ENCODE measurements at places on chromosomes 7 and 10.

GRCh38 chr10:87092376-87092860, 2.2 kb downstream of the GLUD1 start:
- DNase-seq = no peak

DNA sequence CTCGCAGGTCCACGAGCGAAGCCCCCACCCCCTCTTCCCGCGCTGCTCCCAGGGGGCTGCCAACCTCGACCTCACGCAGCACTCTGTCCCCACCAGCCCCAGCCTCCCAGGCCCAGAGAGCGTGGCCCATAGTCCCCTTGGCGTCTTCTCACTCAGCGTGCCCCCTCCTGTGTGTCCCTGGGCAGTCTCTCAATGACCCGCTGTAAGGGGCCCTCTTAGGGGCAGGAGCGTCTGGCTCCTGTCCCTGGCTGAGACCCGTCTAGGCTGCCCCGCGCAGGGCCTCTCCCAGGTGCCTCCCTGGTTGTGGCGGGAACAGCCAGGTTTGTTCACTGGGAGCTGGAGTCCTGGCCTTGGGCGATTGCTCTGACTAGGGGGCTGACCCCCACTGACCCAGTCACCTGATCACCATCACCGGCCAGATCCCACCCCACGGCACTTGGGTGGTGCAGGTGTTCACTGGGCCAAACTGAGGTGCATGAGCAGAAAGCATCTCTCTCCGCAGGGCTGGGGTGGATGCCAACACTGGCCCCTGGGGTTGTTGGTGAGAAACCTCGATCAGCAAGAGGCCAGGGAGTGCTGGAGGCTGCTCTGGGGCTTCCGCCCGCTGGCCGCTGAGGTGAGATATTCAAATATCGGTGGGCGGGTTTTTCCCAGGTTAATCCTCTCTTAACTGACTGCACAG, 12.6 kb upstream of the WDFY4 start:
- no peak for DNase-seq

- no peak for DNase-seq
These were observed 11.5 kb upstream of the STN1 start for GRCh38 chr10:103929381-103929921.

DNA sequence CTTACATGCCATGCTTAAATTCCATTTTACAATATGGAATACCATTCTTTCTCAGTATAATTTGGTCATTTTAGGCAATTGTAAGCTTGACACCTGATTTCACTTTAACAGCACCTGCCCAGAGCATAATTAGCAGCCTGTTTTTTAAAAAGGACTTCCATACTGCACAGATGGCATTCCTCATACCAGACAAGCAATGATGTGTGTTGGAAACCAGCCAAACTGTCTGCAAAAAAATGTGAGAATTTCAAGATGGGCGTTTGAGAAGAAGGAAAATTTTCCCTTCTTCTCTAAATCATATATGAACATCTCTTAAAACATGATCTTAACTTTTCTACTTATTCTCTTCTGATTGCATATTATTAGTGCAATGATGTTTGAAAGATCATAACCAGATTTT, 40.4 kb upstream of the AGMO start:
- DNase-seq = no peak

DNA sequence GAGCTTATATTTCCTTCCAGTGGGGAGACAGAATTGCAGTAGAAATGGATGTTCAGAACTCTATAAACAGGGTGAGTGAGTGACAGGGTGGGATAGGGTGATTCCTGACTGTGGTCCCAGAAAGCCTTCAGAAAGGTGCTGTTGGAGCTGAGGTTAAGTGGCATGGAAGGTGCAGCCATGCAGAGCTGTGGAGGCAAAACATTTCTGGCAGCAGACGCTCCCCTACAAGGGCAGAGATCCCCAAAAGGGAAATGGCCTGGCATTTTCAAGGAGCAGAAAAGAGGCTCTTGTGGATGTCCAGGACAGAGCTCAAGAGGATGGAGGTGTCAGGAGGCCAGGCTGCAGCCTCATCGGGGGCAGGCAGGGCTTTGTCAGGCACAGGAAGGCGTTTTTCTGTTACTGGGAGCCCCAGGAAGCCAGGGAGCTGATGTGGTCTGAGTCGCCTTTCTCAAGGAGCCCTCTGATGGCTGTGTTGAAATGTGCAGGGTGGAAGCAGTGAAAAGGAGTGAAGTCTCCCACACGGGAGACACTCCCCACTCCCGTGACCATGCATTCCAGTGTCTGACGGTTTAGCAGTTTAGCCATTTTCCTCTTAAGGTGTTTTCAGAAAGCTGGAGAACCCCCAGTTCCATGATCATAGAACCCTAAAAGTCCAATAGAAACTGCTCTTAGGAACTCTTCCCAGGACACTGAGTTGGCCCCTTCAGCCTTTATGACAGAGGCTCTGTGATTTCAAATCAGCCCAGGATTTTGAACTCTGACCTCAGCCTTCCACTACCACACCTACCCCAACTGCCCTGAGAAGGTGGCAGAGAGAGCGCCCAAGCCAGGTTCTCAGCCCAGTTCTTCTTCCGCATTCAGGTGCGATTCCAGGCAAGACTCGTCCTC, 96.2 kb downstream of the C10orf105 start:
- no peak for DNase-seq

GRCh38 chr7:18125476-18125875, 97.8 kb upstream of the PRPS1L1 start:
- no peak for DNase-seq

GRCh38 chr10:88110822-88111221, 247.4 kb downstream of the PTEN start:
- no peak for DNase-seq

- no peak for DNase-seq
These were observed 77.3 kb upstream of the AKR1E2 start for GRCh38 chr10:4748491-4749270.

DNA sequence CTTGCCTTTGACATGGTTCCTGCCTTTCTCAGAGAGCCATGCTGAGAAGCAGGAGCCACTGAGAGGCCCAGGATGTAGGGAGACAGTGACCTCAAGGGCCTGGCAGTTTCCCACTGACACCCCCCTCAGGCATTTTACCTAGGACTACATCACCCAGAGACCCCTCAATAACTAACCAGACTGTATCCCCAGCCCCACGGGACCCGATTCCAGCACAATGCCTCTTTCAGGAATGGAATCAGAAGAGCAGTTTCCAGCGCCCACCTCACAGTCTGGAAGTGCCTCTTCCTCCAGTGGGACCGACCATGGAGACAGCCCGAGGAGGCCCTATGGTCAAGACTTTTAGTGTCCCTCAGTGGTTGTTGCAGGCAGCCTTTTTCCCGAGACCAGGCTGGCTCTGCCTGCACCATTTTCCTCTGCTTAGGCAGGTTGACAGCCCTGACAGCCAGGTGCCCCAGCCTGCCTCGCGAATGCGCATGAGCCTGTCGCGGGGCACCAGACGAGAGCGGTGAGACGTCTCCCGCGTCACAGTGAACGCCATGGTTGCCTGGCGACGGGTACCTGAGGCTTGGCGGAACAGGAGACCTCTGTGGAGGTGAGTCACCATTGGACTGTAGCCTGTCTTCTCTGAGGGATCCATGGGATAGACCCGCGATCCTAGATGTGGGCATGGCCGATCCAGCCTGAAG, 28.4 kb upstream of the ZNF273 start:
- no peak for DNase-seq

DNA sequence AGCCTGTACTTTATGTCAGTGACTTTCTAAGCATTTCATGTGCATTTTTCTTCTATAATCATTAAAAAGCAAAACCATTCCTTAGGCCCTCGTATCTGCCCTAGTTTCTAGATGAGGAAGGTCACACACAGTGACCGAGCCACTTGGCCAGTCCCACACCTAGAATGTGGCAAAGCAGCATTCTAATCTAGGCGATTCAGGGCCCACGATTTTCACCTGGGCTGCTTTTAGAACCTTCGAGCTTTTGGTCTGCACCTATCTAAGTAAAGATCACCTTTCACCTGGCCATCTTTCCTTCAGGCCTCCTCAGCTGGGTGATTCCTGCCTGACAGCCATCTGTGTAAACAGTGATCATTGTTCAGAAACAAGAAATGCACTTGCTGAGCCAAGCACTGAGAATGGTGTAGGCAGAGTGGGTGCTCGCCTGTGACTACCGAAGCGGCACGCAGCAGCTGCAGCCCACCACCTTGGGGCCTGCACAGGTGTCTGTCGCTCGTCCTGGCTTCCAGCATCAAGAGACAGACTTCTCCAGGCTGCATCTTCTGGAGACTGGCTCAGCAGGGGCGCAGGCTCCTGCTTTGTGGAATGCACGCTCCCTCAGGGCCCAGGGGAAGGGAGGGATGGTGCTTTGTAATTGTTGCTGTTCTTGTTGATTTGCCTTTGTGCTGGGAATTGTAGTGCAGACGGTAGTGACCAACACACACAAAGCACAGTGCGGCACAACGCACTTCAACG, 149.0 kb upstream of the INSYN2A start:
- DNase-seq = no peak

- DNase-seq = no peak
These were observed 30.1 kb upstream of the KCNMA1 start for GRCh38 chr10:77667426-77668324.
